ENCODE measurements at places on chromosomes 12 and 14.

- DNase-seq = no peak
Measured at GRCh38 chr14:92968291-92969020, 45.5 kb downstream of the CHGA start.

DNA sequence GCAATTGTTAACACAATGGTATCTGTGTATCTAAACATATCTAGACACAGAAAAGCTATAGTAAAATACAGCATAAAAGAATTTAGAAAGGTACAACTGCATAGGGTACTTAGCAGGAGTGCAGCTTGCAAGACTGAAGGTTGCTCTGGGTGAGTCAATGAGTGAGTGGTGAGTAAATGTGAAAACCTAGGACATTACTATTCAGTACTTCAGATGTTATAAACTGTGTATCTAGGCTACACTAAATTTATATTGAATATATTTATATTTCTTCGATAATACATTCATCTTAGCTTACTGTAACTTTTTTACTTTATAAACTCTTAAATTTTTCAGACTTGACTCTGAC is 409.0 kb upstream of the DCN start:
- no peak for DNase-seq

DNA sequence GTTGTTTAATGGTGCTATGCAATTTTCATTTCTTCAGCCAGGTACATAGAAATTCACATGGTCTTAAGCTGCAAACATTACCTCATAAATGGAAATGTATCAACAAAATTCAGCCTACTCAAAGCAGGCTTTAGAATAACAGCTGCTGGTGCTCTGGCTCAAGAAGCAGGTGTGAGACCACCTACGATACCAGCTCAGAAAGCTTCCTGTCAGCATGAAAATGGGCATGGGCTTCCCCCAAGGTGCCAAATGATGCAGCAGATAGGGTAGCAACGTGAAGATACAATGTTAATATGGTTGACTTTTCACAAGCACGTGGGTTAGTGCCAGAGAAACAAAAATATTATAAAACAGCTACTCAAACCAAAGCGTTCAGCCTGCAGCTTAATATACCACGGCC is 343.4 kb upstream of the PRICKLE1 start:
- no peak for DNase-seq

GRCh38 chr14:22221508-22221907 is 367.5 kb downstream of the DAD1 start:
- no peak for DNase-seq

- no peak for DNase-seq
Measured at GRCh38 chr14:62081012-62081612, 318.9 kb downstream of the SNAPC1 start.

DNA sequence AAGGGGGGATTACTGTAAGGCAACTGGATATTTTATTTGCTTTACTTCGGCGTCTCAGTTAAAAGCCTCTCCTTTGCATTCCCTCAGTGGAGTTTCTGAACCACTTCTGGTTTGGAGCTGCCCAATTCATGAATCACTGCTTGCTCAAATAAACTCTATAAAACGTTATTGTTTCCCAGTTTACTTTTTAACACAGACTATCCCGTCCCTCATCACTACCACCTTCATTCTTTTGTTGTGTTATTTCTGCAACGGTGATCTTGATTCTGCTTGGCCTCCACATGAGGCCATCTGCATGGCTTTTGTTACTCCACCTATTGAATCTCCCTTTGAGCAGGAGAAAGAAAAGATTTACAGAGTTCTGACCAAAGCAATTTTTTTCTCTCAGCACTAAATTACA is 104.0 kb upstream of the PLEKHA5 start:
- no peak for DNase-seq

- DNase-seq = no peak
Measured at GRCh38 chr12:94089891-94090290, 58.5 kb upstream of the PLXNC1 start.

DNA sequence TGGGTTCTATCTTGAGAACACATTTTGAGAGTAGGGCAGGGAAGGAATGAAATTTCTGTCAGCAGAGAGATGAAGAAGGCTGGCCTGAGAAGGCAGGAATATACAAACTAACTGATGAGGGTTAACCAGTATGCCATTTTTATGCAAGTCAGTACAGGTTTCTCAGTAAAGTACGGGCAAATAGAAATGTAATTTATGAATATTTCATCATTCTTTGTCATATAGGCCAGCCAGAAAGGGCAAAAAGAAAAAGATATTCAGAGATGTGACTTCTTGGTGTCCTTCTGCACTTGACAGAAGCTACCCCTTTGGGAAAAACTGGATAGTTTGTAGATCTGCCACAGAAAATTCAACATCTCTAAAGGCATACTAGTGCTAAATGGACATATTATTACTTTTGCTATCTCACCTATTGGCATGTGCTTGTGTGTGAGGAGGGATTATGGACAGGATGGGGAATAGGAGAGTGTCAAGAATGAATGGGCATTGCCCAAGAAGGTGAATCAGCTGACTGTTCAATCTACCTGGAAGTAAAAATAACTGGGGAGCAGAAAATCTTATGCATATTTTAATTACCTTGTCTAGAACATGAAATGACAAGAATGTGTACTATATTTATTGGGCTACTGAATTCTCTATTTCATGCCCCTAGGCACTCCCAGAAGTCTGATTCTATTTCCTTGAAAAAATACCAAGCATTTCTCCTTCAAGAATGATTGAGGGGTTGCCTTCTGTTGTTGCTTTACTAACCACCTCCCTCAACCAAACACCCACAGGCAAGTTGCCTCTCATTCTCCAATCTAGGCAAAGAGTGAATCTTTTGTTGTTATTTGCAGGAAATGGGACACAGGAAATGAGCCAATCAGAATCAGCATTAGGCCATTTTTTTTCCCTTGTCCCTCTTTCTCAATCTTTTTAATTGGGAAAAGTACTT is 175.1 kb upstream of the SLC38A2 start:
- DNase-seq = no peak

- no peak for DNase-seq
Measured at GRCh38 chr14:104226421-104227383, 88.3 kb downstream of the KIF26A start.

DNA sequence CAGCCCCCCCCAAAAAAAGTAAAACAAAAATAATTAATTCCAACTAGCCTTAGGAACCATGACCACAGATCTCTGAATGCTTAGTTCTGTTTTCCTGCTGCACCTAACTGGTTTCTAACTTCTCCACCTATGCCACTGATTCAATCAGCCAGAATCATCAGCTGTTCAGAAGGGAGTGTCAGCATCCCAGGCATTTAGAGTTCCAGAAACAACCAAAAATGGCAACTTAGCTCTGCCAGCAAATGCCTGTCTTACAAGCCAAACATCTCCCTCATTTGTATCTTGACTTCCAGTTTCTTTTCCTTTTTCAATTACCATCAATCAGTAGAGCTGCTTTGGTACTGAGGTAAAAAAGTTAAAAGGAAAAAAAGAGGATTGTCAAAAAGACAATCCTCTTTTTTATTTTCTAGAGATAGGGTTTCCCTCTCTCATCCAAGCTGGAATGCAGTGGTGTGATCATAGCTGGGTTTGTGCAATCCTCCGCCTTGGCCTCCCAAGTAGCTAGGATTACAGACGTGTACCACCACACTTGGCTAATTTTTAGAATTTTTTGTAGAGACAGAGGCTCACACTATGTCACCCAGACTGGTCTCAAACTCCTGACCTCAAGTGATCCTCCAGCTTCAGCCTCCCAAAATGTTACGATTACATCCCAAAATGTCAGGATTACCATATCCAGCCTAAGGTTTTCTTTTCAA is 45.2 kb upstream of the ISM2 start:
- DNase-seq = no peak

DNA sequence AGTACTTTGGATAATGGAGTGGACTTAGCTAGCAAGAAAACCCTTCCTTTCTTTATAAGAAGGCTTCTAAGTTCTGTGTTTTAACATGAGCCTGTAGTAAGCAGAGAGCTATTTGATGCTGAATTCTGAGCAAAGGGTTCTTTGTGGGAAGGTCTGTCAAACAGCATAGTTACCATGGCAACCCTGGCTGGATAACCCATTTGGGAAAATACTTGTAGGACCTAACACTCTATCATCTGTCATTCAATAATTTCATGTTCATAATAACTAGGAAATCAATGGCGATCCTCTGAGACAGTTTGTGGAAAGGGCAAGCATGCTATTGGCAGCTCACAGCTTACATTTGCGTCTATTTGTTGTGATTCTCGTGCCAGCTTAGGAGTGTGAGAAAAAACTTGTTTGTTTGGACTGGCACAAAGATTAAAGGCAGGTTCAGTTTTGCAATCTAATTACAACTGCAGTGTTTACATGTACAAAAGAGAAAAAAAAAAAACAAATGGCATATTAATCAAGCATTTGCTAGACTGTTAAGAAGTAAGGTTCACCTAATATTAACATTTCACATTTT is 219.2 kb downstream of the PDZRN4 start:
- no peak for DNase-seq

DNA sequence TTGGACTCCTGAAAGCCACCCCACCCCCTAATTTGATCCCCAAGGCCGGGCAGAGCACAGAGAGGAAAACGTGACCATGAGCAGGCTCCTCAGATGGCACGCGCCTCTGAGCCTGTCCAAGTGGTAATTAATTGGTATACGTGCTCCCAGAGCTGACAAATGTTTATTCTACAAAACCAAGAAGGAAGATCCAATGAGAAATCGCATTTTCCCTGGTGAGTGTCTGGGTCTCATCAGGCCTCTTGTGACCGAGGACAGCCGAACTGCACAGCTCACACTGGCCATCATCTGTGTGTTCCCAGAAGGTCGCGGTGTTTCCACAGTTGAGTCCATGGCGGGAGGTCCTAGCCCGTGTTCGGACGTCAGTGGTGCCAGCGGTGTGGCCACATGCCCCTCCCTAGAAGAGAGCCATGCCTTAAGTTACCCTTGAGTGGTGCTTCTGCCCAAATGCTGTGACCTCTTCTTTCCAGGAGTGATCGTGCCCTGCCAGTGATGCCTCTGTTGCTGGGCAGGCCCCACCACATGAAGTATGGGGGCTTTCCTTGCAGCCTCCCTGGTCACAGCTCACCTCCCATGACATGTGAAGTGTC is 317.5 kb upstream of the RTL1 start:
- DNase-seq = no peak

DNA sequence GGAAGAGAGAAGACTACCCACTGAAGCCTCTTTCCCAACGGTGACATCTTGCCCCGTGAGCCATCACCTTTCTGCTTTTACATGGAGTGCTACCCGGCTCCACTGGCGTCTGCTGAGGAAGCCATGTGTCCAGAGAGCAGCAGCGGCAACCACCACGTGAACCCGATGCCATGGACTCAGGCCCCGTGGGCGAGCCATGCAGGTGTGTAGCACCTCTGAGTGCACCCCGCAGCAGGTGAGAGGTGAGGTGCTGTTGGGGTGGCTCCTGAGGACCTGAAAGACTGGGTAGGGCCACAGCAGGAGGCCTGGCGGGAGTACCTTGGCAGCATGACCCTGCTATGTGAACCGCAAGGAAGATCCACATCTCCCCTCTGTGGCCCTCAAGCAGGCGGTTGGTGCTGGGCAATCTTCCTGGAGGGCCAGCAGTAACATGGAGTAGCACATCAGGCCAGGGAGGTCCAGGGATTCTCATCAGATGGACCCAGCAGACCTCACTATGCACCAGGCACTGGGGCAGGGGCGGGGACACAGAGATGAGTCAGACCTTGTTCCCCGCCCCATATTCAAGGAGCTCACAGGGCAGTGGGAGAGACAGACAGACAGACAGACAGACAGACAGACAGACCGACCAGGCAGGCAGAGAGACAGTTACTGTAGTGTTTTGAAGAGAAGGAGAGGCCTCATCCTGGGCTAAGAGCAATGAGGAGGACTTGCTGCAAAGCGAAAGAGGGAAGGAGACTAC is 129.6 kb downstream of the PAPOLA start:
- no peak for DNase-seq

- no peak for DNase-seq
Measured at GRCh38 chr14:65186951-65187350, 84.6 kb upstream of the MAX start.

Measured in activated CD4-positive, CD25-positive, alpha-beta regulatory T cell (primary cell).